T47D (cell line): ENCODE measurements at places on chromosomes 11 and 22.

DNA sequence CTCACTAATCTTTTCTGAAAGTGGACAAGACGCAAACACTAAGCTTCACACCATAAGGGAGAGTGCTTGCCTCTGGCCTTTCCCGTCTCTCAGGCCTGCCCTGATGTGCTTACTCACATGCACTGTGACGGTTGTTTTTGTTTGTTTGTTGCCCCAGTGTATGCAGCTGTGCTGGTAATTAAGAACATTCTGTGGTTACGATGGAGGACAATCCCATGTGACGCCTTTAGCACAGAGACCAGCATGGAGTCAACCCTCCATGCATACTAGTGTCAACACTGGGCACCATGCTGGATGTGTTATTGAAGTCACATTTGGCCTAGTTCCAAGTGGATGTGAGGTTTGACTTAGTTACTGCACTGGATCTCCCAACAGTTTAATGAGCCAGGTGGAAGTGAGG, 27.8 kb upstream of the CDON start:
- no peak for DNase-seq

DNA sequence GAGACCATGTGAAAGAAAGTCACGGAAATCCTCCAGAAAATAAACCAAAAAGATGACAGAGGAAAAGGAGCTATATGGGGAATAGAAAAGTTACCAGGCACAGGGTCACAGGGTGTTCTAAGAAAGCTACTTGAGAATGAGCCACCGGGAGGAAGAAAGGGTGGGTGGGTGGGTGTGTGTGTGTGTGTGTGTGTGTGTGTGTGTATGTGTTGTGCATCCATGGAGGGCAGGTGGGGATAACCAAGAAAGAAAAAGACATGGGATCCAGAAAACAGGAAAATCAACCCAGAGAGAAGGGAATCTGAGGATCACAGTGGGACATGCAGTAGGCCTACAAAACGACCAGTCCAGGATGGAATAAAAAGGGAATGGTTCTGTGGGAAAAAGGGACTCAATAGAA, 3.7 kb downstream of the APOL2 start:
- DNase-seq = no peak

DNA sequence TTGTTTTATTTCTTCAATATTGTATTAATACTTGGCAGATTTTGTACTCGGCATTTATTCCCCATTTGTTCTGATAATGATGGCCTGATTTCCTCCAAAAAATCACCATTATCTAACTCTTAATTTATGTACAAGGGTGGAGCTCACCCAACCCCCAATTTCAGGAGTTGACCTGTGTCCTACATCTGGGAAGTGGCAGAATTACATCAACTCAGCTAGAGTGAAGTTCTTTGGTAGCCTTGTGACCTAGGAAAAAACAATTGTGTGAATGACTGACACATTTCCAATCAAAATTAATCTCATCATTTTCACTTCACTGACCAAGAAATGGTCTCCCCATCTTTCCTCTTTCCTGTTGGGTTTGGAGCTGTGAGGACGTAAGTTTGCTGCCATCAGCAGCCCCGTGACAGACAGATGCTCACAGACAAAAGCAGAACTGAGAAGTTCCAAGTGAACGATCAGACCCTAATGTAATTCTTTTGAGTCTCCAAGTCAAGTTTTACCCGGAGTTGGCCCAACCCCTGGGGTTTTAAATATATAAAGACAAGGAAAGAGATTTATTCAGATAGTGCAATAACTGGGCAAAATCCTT, 16.6 kb upstream of the MS4A6E start:
- no peak for DNase-seq

GRCh38 chr11:117094776-117095175, 3.5 kb downstream of the SIK3 start:
- DNase-seq = no peak

DNA sequence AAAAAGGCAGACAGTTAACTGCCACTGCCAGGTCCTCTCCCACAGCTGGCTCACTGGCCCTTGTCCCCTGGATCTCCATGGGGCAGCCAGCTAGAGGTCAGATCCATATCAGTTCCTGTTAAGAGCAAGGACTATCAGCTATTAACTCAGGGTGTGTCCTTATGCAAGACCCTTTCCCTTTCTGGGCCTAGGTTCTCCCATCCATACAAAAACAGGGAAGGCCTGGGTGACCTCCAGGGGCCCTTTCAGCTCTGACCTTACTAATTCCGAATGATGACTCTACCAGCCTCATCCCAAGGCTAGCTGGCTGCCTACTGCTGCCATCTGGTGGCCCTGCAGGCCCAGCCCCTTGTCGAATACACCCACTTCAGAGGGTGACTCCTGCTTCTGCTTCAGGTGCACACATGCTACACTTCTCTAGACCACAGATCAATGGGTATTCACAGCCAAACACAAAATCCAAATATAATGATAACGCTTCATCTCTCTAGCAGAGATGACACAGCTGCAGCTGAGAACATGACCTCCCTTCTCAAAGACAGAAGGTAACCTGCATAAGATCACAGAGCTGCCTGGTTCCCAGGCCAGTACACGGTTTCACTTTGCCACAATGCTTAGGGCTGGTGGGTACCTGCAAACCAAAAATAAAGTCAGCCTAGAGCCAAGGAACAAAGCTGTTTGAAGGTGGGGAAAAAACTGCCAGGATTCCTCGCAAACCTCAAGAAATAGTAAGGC, 34.1 kb downstream of the SERGEF start:
- DNase-seq = peak; percentile 30

GRCh38 chr11:64207256-64208085, 950 bp downstream of the FERMT3 start:
- DNase-seq = no peak

- no peak for DNase-seq
Measured at GRCh38 chr22:27105142-27106025, 448.0 kb downstream of the MIAT start.

DNA sequence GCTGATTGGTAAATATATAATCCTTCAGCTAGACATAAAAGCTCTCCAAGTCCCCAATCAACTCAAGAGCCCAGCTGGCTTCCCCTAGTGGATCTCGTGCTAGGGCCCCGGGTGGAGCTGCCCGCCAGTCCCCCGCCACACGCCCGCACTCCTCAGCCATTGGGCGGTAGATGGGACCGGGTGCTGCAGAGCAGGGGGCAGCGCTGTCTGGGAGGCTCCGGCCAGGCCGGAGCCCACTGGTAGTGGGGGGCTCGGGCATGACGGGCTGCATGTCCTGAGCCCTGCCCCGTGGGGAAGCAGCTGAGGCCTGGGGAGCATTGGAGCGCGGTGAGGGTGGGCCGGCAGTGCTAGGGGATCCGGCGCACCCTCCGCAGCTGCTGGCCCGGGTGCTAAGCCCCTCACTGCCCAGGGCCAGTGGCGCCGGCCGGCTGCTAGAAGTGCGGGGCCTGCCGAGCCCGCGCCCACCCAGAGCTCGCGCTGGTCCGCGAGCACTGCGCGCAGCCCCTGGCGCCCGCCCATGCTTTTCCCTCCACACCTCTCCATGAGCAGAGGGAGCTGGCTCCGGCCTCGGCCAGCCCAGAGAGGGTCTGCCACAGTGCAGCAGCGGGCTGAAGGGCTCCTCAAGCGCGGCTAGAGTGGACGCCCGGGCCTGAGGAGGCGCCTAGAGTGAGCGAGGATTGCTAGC, 1680.6 kb upstream of the RAG2 start:
- DNase-seq = no peak

GRCh38 chr11:9138133-9138453, 46.7 kb upstream of the SCUBE2 start:
- DNase-seq = no peak

- no peak for DNase-seq
Measured at GRCh38 chr11:5171856-5172255, 17.3 kb upstream of the OR52A1 start.

DNA sequence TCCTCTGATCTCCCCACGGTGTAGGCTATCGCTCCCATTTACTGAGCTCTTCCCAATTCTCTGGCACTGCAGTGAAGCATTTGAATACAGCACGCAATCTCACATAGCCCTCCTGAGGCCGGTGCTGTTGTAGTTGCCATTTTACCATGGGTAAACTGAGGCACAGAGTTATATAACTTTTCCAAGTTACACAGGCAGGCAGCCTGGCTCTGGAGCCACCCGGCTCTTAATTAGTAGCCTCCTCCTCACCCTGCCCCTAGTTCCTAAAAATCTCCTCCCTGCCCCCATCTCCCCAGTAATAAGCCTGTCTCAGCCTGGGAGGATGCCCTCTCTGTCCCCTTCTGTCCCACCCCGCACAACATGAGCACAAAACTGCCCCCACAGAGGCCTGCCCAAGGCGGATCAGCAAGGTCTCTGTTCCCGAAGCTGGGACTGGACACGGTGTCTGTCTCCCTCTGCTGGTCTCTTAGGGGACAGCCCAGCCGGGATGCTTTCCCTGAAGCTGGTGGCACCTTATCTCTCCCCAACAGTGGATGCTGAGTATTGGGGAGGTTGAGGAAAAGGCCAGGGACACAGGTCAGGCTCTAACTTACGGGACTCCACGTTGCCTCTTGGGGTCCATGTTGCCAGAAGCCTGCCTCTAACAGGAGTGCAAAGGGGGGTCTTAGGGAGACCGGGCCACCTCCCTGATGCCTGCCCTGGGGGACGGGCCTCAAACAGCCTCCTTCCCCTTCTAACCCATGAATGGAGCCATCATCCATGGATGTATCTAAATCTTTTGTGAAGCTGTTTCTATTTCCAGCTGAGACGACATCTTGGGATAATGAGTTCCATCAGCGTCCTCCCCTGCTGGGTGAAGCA, 9.1 kb upstream of the CLCF1 start:
- peak; percentile 75 for DNase-seq

DNA sequence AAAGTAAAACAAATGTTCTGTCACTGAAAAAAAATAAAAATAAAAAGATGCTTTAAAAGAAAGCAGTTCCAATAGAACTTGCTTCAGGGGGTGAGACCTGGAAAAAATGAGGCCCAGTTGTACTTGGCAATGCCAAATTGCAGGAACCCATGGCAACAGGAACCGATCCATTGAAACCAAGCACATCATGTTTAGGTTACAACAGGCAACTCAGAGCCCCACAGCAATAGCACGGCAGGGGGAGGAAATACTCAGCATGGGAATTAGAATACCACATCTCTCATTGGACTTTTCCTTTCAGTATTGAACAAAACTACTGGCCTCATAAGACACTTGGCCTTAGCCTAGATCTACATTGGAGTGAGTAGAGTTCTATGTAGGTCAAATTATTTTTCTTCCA, 84.3 kb downstream of the MSANTD4 start:
- no peak for DNase-seq

- no peak for DNase-seq
Measured at GRCh38 chr22:25419247-25420113, 145.0 kb upstream of the GRK3 start.
